Kidney (tissue), 22 donors: ENCODE measurements at places on chromosomes 2 and 18. TPM values are rescaled to one million over a fixed set of nuclear protein-coding genes. Genes with fewer than 3 reads are reported as not detected.

The TNS1 gene
- polyA plus RNA-seq = 44.8 TPM

The FSIP2 gene
- 0.22 TPM for polyA plus RNA-seq

The HEATR5B gene
- polyA plus RNA-seq = 4.4 TPM

The RIT2 gene
- polyA plus RNA-seq = not detected

The TAF4B gene
- polyA plus RNA-seq = 1.7 TPM

The LOXL3 gene
- 2.4 TPM for polyA plus RNA-seq

The PDE11A gene
- polyA plus RNA-seq = 0.58 TPM

The SPATA3 gene
- not detected for polyA plus RNA-seq

The CABLES1 gene
- 7.6 TPM for polyA plus RNA-seq

The SLC40A1 gene
- polyA plus RNA-seq = 45.8 TPM

The ONECUT2 gene
- polyA plus RNA-seq = 0.02 TPM

The STAT1 gene
- 37.5 TPM for polyA plus RNA-seq

The CHRND gene
- not detected for polyA plus RNA-seq

The GRHL1 gene
- polyA plus RNA-seq = 2.3 TPM

The SGPP2 gene
- 8.2 TPM for polyA plus RNA-seq
